ENCODE measurements at places on chromosomes 7 and 10.

DNA sequence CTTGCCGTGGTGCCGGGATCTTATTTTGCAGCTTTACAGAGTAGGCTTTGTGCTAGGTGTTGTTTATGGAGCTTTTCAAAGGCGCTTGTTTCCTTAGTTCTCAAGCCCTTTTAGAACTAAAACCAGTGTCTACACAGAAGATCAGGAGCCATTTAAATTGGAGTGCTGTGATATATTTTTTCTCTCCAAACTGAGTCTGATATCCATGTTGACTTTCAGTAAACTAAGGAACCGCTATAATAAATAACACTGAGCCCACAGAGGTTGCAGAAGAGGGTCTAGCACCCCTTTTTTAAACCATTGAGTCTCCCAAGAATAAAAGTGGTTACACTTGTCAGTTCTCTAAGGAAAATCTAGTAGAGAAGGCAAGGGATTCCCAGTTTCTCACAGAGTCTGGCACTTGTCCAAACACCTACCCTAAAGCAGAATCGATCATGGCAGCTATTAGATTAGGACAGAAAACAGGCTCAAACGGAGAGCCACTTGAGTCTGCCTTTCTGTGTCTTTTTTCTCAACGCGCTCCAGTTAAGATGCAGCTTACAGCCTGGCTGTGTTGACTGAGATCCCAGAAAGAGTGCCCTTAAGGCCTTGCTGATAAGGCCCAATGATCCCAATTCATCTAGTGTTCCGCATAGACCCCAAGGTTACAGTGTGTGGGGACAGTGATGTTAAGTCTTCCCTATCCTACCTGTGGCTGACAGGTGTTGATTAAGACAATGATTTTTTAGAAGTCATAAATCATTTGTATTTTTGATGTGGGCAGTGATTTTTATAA lies 804 bp downstream of the TMEM106B start:
- DNase-seq = no peak

DNA sequence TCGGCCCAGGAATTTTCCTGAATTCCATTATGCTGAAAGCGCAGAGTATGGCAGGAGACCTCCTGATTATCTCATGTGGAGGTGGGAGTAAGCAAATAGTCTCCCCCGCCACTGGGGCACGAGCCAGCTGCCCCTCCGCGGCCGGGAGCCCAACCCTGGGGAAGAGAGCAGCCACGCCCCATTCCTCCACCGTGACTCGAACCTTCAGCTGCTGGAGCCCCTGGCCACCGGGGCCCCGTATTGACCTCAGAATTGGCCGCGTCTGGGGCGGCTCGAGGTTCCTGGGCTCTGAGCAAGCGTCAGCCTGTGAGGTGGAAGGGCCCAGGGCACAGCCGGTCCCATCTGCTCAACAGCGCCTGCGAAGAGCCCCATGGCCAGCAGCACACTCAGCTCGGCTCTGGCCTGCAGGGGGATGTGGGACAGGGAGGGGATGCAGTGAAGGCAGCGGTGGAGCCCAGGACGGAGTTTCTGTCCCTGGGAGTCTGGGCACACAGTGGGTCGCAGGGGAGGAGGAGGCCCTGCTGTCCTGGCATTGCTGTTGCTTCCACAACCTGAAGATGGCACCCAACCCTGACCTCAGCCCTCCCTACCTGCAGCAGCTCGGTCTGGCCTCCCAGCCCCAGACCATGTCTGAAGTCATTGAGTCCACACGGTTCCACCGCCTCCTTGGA lies 97.8 kb downstream of the CHST15 start:
- no peak for DNase-seq

GRCh38 chr7:16365952-16366351 lies 55.4 kb downstream of the CRPPA start:
- no peak for DNase-seq

- no peak for DNase-seq
Measured at GRCh38 chr7:144497282-144497681, 93.8 kb upstream of the NOBOX start.

- no peak for DNase-seq
Measured at GRCh38 chr7:90660100-90660499, 64.0 kb downstream of the CDK14 start.
